Dermis microvascular lymphatic vessel endothelial cell (primary cell): ENCODE measurements at places on chromosomes 13 and 19.

DNA sequence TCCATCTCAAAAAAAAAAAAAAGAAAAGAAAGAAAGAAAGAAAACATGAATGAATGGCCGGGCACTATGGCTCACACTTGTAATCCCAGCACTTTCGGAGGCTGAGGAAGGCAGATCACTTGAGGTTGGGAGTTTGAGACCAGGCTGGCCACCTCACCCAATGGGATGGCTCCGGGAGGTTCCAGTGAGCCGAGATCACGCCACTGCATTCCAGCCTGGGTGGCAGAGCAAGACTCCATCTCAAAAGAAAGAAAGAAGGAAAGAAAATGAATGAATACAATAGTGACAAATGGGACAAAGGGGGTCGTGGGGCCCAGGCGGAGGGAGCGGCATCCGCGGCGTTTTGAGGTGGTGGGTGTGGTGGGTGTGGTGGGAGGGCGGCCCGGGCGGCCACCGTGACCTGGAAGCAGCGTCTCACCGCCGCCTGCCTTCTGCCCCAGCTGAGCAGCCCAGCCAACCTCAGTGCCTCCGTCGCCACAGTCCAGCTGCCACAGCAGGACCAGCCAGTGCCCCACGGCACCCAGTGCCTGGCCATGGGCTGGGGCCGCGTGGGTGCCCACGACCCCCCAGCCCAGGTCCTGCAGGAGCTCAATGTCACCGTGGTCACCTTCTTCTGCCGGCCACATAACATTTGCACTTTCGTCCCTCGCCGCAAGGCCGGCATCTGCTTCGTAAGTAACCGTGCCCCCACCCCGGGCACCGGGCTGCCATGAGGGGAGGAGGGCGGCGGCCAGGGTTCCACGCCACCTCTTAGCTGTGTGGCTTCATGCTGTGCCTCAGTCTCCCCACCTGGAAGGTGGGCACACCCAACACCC, 5.1 kb downstream of the PRTN3 start:
- no peak for DNase-seq

DNA sequence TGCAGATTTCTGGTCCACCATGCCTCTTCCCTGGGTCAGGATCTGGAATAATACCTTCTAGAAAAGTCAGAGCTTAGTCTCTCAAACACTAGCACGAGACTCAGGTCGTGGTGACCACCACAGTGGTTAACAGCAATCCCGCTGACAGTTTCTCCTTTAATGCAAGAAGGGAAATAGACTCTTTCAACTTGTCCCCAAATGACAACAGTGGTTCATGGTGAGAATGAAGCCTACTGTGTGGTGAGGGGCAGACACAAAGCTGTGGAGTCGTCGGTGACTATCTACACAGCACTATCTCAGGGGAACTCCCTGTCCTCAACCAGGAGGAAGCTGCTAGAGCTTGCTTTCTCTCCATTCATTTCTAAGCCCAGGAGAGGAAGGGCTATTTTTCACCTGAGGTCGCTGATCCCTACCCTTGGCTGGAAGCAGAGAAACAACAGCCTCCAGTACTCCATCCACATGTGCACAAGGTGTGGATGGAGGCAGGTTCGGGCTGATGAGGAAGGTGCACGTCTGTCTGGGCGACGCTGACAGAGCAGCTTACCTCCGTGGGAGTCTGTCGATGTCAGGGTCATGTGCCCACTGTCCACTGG, 72.4 kb downstream of the STK24 start:
- no peak for DNase-seq

DNA sequence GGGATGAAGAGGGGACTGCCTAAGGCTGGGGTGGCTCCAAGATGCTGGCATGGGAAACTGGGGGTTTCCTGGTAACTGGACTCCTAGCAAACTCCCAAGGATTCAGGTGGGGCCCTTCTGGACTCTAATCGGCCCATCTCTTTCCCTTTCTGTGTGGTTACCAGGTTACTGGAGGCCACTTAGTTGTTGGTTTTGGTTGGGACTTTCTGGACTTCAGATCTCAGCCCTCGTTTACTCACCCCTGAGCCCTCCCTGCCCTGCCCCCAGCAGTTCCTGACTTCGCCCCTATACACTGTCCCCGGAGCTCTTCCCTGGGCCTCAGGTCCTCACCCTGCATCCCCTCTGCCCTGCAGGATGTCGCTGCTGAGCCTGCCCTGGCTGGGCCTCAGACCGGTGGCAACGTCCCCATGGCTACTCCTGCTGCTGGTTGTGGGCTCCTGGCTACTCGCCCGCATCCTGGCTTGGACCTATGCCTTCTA, 328 bp downstream of the CYP4F12 start:
- no peak for DNase-seq

GRCh38 chr19:49716154-49716553, 25.2 kb downstream of the CPT1C start:
- DNase-seq, result no peak

GRCh38 chr13:54536112-54536511, 1507.5 kb downstream of the OLFM4 start:
- no peak for DNase-seq

DNA sequence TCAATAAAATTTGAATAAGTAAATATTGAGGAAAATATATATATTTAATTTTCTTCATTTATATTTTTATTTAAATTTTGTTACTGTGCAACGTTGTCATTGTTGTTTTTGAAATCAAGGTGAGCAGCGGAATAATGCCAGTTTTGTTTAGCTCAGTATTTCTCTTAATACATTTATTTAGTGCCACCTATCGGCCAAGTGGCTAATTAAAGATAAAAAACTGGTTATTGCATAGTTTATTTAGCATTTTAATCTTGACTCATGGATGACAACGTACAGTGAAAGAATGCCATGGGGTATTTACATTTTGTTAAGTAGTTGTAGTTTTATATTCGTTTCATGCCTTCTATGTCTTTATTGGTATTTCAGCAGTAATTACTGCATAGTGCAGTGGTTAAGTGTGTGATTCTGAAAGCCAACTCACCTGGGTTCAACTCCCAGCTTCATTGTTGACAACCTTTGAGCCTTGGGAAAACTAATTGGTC, 265.9 kb downstream of the MYO16 start:
- peak; percentile 49 for DNase-seq

DNA sequence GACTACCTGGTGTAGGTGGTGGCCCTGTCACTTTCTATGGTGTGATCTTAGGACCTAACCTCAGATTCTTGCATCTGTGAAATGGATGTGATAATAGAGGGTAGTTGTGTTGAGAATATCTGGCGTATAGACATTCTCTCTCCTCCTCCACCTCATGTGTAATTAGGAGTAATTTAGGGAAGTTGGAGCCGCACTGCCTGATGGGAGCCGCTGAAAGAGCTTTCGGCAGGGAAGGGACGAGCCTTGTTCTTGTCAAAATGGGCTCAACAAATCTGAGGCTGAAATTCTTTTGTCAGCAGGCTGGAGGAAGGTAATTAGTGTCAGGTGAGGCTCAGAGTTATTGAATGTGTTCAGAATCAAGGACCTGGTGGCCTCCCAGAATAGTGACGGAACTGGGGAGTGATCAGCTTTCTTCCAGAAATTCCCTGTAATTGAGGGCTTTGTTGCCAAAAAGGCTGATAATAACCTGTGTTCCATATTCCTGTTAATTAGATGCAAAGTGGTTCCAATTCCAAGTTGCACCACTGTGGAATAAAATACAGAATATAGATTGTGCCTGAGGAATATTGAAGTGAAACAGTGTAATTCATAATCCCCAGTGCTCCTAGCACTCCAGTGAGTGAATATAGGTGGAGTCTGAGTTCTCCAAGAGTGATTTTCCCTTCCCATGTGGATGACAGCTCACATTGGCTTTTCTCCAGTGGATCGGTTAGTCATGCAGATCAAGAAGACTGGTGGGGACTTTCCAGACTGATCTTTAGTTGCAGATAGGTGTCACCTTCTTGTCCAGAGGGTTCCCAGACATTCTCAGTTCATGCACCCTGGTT, 47.5 kb downstream of the SPATA13 start:
- DNase-seq, result no peak

GRCh38 chr19:13398780-13399726, 107.2 kb downstream of the CACNA1A start:
- peak; percentile 40 for DNase-seq

GRCh38 chr13:46983881-46984280, 87.0 kb upstream of the HTR2A start:
- no peak for DNase-seq

DNA sequence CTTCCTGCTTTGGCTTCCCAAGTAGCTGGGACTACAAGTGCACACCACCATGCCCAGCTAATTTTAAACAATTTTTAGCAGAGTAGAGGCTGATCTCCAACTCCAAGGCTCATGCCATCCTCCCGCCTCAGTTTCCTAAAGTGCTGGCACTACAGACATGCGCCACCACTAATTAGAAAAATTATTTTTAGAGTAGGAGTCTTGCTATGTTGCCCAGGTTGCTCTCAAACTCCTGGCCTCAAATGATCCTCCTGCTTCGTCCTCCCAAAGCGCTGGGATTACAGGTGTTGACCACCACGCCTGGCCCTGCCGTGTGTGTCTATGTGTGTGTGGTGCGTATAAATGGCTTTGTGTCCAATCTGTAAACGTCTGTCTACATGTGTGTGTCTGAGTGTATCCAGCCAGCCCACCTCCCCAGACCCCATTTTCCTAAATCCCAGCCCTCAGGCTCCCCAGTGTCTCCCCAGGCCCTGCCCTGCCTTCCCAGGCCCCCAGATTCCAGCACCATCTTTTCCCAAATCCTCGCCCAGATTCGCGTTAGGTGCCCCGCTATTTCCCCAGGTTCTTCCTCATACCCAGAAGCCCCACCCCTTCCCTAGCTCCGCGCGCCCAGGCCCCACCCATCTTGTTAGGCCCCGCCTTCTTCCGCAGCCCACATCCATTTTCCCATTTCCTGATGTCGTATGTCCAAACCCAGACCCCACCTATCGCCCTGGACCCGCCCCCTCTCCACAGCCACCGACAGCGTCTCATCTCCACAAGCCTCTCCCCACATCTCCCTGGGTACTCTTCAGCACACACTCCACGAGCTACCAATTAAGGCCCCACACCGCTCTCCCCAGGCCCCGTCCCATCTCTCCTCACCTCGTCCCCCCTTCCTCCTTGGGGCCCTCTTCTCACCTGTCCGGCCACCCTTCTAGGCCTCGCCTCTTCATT, 24.9 kb downstream of the SLC8A2 start:
- DNase-seq, result no peak

DNA sequence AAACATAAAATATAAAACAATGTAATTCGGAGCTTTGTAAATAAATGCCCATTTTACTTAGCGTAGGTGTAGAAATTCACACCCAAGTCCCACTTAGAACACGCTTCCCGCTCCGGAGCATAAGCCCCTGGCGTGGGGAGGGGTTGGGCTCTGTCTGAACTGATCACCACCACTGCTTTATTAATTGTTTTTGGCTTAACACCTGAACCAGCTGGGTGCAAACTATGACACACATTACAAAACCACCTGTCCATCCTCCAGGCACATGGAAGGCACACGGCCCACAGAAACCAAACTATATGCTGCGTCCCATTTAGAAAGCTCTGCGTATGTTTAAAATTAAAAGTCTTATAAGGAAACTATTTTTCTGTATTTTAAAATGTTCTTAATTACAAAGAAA, 25.9 kb downstream of the RASA3 start:
- DNase-seq, result no peak

GRCh38 chr13:71830736-71831135, 36.3 kb downstream of the DACH1 start:
- no peak for DNase-seq

- no peak for DNase-seq
Observed at GRCh38 chr19:54464044-54464629, 559 bp upstream of the LENG9 start.

- no peak for DNase-seq
Observed at GRCh38 chr13:38656699-38657098, 30.2 kb upstream of the FREM2 start.

DNA sequence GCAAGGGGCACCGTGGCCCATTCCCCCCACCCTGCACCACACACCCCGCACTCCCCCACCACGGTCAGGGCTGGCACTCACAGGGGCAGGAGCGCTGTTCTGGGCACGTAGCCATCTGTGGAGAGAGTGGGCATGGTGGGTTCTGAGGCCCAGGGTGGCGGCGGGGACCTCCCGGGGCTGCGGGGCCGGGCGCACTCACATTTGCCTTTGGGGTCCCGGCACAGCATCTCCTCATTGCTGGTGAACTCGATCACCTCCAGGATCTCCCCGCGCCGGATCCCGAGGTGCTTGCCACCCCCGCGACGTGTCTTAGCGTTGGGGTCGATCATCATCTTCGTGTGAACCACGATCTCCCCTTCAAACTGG, 12.1 kb downstream of the PRAM1 start:
- no peak for DNase-seq

DNA sequence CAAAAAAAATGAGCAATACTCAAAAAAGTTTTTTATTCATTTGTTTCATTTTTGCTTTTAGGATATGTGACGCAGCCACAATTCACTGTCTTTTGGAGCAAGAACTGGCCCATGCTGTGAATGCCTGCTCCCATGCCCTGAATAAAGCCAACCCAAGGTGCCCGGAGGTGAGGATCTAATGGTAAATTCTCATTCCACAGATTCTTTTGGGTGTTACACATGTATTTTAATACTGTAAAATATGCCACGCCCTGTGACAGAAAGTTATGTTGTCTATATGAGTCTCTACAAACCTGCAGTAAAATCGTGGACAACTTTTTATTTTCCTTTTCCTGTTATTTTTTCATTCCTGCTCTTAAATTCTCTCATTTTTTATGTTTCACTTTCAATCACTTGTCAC, 57.5 kb upstream of the AKAP11 start:
- DNase-seq, result no peak

DNA sequence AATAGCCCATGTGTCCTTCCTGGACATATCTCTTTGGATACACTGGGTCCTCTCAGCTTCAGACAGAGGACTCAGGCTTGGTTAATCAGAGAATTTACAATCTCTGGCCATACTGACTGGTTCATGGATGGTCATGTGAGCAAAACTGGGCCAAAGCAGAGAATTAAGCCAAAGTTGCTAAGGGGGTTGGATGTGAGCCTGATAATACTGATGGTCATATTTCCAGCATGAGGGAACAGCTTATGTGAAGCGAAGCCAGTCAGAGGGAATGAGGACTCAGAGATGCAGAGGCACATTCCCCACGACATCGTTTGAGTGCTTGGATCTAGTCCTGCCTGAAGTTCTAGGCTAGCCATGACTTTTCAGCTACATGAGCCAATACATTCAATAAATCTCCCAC, 22.0 kb upstream of the LRRC4B start:
- no peak for DNase-seq

GRCh38 chr13:82878536-82878935, 1003.7 kb downstream of the SLITRK1 start:
- DNase-seq, result no peak

GRCh38 chr19:4730740-4731171, 7.1 kb upstream of the DPP9 start:
- DNase-seq, result no peak

GRCh38 chr19:19654441-19654840, 9.0 kb downstream of the ATP13A1 start:
- no peak for DNase-seq

GRCh38 chr13:111178402-111178801, 63.3 kb downstream of the ARHGEF7 start:
- peak; percentile 37 for DNase-seq
